ENCODE measurements at places on chromosomes 2 and 18.

- peak; percentile 75 for DNase-seq
Measured at GRCh38 chr2:68185541-68186164, 28.0 kb downstream of the PNO1 start.

GRCh38 chr2:233553366-233553765 is 13.2 kb downstream of the USP40 start:
- no peak for DNase-seq

DNA sequence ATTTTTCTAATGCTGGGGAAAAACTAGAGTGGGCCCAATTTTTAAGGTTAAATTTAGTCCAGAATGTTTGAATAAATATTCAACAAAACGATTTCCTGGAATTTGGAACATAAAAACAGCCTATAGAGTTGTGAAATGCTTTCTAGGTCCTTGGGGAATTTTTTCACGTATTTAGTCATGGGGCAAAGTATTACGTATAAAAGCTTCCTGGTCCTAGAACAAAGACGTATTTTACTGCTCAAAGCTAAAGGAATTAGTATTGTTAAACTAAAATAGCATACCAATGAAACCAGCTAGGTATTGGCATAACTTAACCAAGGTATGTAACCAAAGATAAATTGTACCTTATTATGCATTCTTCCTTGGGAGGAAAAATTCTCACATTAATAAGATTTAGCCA is 1.6 kb downstream of the SESTD1 start:
- DNase-seq: no peak

- no peak for DNase-seq
Measured at GRCh38 chr18:56919190-56919589, 227.7 kb upstream of the BOD1L2 start.

- no peak for DNase-seq
Measured at GRCh38 chr2:113111823-113112287, 15.5 kb upstream of the IL1RN start.

DNA sequence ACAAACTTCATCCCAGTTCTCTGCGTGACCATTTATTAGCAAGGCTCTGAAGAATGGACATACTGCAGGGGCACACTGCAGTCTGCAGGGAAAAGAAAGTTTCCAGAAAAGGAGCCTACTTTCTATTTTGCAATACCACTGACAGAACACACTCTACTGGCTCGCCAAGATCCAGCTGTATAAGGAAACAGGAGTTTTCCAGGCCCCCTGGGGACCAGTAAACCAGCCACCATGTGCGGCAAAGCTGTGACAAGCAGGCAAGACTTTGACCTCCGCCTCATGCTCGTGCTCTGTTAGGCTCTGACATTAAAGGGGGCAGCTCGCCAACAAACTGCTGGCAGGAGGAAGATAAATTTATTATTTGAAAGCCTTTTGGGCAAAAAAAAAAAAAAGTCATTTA is 67.3 kb downstream of the CCBE1 start:
- no peak for DNase-seq

DNA sequence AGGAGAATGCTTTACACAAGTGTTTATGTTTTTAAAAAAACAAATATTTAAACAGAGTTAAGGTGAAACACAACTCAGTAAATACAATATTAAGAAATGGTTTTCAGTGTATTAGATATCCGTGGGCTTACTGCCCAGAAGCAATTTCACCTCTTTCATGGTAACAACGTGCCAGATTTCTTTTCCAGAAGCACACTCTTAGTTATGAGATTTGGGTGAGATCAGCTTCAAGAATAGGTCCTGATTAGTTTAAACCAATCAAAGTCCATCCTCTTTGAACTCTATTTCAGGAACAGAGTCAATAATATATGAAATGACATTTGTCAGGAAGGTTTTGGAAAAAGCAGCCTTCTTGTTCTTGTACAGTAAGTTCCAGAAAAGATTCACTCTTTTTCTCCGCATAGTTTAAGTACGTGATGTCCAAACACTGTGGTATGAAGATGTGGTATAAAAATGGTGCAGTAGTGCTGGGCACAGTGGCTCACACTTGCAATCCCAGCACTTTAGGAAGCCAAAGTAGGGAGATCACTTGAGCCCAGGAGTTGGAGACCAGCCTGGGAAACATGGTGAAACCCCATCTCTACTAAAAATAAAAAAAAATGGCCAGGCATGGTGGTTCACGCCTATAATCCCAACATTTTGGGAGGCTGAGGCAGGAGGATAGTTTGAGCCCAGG is 14.7 kb downstream of the USP34 start:
- no peak for DNase-seq

- DNase-seq: no peak
Measured at GRCh38 chr2:119432851-119433522, 1.3 kb downstream of the TMEM37 start.

DNA sequence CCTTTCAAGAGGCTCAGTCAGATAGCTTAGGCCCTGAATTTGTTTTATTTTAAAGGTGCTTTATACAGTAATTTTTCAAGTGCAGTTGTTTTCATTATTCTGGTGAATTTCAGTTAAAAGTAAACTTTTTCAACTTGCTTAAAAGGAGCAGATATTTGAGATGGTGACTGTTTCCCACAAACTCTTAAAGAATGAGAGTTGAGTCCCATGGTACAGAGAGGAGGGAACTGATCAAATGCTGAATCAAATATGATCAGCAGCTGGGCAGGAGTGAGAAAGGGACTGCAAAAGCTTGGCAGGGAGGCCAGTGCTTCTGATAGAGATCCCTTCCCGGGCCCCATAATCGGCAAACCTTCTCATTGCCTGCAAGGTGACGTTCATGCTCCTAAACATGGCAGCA is 91.2 kb downstream of the KCNS3 start:
- DNase-seq: no peak

DNA sequence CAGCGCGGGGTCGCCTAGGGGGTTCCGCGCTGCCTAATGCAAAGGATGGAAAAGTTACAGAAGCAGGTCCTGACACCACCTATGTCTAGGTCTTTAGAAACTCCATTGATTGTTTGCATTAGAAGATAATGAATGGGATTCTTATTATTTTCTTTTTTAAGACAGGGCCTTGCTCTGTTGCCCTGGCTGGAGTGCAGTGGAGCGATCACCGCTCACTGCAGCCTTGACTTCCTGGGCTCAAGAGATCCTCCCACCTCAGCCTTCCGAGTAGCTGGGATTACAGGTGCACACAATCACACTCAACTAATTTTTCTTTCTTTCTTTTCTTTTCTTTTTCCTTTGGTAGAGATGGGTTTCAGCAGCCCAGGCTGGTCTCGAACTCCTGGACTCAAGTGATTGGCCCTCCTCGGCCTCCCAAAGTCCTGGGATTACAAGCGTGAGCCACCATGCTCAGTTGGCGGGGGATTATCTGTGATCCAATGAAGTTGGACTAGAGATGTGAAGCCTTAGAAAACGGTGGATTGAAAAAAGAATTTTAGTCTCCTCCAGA is 761 bp upstream of the IDH1 start:
- no peak for DNase-seq

DNA sequence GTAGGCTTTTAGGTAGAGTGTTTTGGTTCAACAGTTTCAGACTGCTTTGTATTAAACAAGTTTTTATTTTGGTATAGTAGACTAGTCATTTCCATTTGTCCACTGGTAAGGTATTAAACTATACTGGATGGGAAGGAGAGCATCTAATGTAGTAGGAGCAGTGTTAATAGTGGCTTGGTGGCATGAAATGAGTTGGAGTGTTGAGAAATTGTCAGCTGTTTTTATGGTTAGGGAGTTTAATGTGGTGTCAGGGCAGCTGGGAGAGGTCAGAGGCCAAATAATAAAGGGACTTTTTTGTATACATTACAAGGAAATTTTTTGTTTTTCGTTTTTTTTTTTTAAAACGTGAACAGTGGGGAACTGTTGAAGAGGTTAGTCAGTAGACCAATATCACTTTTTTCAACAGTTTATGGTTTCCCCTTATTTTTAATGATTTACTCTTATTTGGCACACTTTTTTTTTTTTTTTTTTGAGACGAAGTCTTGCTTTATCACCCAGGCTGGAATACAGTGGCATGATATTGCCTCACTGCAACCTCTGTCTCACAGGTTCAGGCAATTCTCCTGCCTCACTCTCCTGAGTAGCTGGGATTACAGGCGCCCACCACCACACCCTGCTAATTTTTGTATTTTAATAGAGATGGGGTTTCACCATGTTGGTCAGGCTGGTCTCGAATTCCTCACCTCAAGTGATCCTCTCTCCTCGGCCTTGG is 21.2 kb downstream of the ACTR3 start:
- DNase-seq: no peak

DNA sequence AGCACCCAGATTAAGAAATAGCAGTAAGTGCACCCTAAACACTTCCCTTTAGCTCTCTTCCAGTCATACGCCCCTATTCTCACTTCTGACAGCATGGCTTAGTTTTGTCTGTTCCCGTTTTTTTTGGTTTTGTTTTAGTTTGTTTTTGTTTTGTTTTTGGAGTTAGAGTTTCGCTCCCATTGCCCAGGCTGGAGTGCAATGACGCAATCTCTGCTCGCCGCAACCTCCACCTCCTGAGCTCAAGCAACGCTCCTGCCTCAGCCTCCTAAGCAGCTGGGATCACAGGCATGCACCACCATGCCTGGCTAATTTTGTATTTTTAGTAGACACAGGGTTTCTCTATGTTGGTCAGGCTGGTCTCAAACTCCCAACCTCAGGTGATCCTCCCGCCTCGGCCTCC is 2067.7 kb downstream of the SUCLG1 start:
- DNase-seq: no peak

DNA sequence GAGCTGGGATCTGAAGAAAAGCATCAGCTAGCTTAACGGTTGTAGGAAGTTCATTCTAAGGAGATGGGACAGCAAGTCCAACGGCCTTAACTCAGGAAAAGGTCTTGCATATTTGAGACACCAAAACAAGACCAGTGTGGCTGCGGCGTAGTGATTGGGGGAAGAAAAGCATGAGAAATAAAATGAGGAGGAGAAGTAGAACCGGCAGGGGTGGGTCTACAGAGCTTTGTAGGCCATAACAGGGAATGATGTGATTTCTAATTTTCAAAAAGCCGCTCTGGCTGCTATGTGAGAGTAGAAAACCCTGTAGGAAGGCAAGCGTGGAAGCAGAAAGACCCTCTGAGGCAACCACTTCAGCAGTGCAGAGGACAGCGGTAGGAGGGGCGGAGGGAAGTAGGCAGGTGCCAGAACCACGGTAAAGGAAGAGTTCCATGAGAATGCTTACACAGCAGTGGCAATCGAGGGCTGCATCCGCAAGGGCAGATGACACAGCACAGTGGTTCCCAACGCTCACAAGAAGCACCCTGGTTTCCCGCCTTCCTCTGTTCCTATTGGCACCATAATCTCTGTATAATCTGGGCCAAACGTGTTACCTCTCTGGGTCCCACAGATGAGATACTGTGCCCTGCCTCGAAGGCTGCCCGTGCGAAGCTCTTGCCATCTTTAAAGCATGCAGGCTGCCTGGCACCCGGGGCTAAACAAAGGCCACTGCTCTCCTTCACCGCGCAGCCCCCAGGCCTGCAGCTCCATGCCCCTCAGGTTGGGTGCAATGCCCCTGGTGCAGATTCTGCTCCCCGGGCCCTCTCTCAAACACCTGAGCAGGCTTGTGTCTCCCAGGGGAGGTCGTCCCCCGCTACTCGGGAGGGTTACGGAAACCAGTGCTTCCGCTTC is 795 bp downstream of the ANKRD39 start:
- no peak for DNase-seq

GRCh38 chr2:134142341-134142738 is 111.5 kb upstream of the MGAT5 start:
- DNase-seq: no peak

GRCh38 chr2:241844066-241844728 is 14.5 kb downstream of the PDCD1 start:
- peak; percentile 73 for DNase-seq

GRCh38 chr2:215884451-215885087 is 128.8 kb downstream of the MREG start:
- DNase-seq: no peak

- DNase-seq: no peak
Measured at GRCh38 chr2:215847056-215847455, 166.3 kb downstream of the MREG start.

- no peak for DNase-seq
Measured at GRCh38 chr2:219500135-219500534, 1.4 kb downstream of the GMPPA start.

- no peak for DNase-seq
Measured at GRCh38 chr18:54580202-54580729, 10.8 kb upstream of the DYNAP start.

- no peak for DNase-seq
Measured at GRCh38 chr2:238692562-238692961, 155.3 kb upstream of the TWIST2 start.

- peak; percentile 84 for DNase-seq
Measured at GRCh38 chr2:175834477-175834876, 167.6 kb downstream of the LNPK start.

- no peak for DNase-seq
Measured at GRCh38 chr2:166179201-166179600, 51.4 kb upstream of the SCN1A start.

DNA sequence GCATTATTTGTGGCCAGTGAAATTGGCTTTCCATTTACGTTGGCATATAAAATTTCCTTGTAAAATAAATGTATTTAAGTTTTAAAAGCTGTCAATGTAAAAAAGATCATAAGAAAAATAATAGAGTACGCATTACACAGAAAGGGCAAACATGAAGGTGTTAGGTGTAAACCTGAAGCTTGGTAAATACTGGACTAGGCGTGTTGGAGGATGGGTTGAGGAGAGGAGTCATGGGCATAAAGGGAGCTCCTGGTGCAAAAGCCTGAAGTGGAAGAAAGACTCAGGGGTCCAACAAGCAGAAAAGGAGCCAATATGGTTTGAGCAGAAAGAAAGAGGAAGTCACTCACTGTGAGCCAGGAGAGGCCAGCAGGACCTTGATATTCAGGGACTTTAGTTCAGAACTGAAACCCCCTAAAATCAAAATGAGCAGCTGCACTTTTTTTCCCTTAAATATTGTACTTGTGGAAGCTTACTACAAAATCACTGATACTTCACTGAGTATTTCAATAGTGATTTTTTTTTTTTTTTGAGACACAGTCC is 24.4 kb downstream of the SP5 start:
- DNase-seq: no peak

- DNase-seq: no peak
Measured at GRCh38 chr2:239302083-239302807, 98.6 kb downstream of the HDAC4 start.

DNA sequence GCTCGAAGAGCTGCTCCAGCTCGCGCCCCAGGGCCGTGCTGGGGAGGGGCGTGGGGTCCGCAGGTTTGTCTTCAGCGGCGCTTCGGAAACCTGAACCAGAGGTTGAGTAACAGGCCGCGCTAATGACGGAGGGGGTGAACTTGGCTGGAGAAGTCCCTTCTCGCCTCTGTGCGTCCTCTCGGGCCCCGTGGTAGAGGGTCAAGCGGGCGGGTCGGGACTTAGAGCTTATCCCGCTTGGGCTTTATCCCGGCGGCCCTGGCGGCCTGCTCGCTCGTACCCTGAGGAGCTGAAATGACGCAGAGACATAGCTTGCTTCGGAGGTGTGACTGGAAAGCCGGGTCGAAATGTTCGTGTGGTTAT is 479 bp downstream of the RNMT start:
- DNase-seq: no peak

DNA sequence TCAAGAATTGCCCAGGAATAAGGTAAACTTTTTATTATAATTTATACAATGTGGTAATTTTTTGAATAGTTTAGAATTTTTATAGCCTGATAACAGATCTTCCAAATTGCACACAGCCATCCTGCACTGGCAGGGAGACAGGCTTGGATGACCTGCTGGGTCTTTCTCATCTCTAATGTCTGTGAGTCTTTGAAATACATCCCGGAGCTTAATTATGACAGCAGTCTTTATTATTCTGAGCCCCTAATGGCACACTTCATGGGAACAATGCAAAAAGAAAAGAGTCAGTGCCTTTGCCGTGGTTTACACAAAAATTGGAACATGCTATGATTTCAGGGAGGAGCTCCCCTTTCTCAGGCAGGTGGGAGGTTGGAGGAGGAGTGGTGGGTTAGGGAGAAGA is 71.0 kb downstream of the TMEM182 start:
- DNase-seq: no peak
